Cerebellar cortex (tissue), 1 donor: ENCODE measurements at places on chromosomes 2 and 18.
A peak's percentile ranks its signal among the peaks of the same experiment; 100 is the strongest.

DNA sequence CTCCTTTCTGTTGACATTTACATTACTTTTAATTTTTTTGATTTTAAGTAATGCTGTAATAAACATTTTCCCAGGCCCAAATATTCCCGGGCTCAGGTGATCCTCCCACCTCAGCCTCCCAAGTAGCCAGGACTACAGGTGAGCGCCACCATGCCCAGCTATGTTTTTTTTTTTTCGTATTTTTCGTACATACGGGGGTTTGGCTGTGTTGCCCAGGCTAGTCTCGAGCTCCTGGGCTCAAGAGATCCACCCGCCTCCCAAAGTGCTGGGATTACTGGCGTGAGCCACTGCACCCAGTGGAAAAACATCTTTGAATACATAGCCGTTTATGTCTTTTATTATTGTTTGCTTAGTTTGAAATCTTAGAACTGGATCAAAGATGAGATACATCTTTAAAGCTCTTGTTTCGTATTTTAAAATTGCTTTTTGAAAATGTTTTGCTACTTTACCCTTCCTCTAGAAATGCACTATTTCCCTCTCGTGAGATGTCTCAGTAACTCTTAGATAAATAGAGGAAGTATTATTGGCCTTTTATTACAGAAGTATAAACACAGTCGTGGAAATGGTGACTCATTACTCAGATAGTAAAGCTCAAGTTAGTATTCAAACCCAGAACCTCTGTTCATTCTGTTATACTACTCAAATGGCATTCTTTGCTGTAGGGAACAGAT lies 2.4 kb downstream of the SMCHD1 start:
- DNase-seq: no peak

GRCh38 chr2:88606371-88607030 lies 20.8 kb downstream of the EIF2AK3 start:
- no peak for DNase-seq

- no peak for DNase-seq
Measured at GRCh38 chr2:102120261-102120660, 22.3 kb upstream of the IL1R1 start.

DNA sequence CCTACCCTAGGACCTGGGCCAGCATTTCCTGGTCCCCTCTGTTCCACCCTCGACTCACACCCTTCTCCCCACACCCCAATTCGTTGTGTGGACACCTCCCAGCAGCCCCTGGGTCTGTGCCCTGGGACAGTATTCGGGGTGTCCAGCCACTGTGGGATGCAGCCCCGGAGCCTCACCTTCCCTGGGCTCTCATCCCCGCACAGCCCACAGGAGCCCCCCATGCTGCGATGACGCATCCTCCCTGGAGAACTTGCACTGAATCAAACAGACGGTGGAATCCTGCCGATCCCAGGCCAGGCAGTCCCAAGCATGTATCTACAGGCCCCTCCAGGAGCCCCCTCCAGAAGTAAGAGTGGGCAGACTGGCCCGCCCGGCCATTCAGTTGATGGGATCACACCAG lies 9.7 kb downstream of the ITM2C start:
- no peak for DNase-seq

GRCh38 chr2:230930149-230930780 lies 5.2 kb upstream of the GPR55 start:
- DNase-seq: no peak

- peak; percentile 2 for DNase-seq
Measured at GRCh38 chr18:73774811-73775509, 372.7 kb downstream of the FBXO15 start.

DNA sequence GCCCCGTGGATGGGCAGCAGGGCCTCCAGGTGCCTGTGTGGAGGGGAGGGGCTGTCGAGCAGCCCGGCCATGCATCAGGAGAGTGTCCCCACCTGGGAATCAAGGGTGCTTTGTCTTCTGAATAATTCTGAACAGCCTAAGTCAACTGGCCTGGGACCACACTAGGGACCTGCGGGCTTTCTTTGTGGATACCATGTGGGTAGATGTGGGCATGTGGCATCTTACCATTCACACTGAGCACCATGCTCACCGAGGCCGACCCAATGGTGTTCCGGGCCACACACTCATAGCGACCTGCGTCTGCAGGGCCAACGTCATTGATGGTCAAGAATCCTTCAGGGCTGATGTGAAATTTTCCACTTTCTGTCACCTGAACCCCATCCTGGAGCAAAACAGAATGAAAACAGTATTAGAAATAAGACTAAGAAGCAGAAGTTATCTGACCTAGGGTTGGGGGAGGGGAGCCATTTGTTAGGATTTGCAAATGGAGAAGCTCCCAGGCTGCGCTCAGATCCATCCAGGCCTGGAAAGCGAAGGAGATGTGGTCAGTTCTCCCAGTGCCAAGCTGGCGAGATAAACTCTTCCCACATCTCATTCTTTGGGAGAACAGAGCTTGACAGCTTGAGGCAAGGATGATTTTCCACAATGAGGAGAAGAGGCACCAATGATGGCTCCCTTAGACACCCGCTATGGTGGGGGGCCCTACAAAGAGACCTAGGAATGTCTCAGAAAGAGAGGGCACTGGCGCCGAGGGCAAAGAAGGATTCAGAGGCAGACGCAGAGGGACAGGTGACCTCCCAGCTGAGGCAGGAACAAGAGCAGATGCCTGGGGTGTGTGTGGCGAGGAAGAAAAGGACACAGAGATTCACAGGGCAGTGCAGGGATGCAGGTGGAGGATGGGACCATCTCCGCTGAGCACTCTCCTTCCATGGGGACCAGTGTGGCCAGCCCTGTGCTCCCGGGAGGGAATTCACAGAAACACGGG lies 83.4 kb downstream of the PXDN start:
- no peak for DNase-seq

- peak; percentile 53 for DNase-seq
Measured at GRCh38 chr2:99857867-99858444, 284.4 kb downstream of the AFF3 start.

GRCh38 chr2:200479692-200480265 lies 30.1 kb downstream of the KCTD18 start:
- no peak for DNase-seq

DNA sequence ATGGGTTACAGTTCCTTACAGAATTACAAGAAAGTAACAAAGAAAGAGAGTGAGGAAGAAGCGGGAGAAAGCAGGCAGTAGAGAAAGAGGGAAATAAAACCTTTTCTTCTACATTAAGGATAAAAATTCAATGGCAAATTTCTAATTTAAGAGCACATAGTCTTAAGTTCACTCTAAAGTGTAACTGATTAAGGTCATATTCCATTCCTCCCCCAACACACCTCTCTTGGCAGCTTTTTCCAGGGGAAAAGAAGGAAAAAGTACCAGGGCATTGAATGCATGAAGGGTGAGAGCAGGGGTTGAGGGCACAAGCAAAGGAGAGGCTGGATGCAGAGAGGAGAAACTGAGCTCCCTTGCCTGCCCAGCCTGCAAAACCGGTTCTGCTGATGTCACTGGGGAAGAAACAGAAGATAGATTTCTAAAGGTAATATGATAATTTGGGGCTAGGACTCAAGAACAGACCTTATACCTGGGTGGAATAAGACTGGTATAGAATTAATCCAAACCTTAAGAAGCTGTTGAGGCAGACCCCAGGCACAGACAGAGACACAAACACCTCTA lies 4.6 kb downstream of the ACMSD start:
- DNase-seq: no peak

- DNase-seq: no peak
Measured at GRCh38 chr18:21184396-21184996, 57.5 kb upstream of the GREB1L start.

GRCh38 chr2:28165087-28165635 lies 227.5 kb upstream of the FOSL2 start:
- no peak for DNase-seq

GRCh38 chr2:231110551-231110950 lies 14.3 kb downstream of the HTR2B start:
- DNase-seq: no peak

GRCh38 chr18:7023581-7023980 lies 94.0 kb downstream of the LAMA1 start:
- no peak for DNase-seq

- peak; percentile 54 for DNase-seq
Measured at GRCh38 chr2:135709992-135710391, 31.7 kb upstream of the UBXN4 start.

- no peak for DNase-seq
Measured at GRCh38 chr18:56647951-56648893, 2.9 kb upstream of the WDR7 start.

DNA sequence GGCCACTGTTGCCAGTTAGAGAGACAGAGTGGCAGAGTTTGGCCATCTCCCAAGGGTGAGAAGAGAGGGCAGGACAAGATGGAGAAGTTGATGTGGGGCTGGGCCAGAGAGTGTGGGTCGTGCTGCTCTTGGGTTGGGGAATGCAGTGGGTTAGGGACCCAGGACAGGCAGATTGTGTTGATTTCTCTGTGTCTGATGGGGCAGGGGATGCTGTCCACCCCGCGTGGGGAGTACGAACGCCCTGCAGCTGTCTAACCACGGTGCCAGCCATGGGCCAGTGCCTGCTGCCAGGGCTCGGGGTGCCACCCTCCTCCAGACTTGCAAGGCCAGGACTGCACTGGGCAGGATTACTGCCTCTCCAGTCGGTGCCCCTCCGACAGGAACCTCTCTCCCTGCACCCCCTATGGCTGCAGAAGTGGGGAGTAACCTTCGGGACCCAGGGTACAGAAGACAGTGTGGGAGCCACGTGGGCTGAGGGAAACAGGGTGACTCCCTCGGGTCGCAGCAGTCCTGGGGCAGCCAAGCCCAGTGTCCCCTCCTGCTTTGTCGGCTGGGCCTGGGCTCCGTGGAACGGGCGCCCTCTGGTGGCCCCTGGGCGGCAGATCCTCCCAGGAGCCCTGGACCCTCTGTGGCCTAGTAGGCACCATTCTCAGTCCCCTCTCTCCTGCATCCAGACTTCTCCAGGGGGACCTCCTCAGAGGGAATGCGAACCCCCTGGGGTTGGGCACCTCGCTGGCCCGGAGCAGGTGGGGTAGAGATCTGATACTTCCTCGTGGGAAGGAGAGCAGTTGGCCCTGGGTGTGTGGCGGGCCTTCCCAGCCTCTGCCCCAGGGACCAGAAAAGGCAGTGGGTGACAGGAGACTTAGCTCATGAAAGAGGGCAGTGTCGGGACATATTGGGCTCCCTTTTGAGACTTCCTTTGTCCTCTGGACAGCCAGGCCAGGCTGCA lies 2.7 kb downstream of the GPC1 start:
- DNase-seq: peak; percentile 80

DNA sequence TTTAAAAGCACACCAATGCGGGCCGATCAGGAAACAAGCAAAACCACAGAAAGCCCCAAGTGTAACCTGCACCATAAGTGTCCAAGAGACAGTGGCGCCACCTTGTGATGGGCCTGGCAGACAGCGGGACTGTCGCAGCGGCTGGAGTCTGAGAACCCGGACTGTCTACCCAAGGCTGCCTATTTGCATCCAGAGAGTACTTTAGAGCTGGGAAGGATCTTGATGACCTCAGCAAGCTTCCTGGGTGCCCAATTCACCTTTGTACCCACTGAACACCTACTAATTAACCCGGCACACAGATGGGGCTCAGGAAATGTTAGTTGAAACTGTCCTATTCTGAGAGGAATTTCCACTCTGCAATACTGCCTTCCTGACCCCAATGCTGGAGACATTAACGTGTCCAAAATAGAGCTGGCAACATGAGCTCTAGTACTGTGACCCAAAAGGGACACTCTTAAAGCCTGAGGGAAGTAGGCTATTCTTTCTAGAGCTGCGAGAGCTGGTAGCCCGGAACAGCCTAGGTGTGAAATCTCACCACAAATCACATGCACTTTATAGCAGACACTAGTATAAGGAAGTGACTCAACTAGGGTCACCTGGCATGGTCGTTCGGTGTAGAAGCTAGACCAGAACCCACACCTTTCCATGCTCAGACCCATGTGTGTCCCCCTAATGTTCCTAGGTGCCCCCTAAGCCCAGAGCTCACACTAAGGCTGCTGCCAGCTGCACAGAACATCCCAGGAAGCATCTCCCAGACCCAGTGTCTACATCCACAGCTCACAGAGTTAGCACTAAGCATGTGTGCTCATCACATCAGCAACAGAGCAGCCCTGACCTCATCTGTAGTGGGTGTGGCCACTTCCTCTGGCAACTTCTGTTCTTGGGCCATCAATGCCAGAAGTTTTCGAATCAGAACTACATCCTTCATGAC lies 25.4 kb downstream of the POLR1A start:
- peak; percentile 80 for DNase-seq

DNA sequence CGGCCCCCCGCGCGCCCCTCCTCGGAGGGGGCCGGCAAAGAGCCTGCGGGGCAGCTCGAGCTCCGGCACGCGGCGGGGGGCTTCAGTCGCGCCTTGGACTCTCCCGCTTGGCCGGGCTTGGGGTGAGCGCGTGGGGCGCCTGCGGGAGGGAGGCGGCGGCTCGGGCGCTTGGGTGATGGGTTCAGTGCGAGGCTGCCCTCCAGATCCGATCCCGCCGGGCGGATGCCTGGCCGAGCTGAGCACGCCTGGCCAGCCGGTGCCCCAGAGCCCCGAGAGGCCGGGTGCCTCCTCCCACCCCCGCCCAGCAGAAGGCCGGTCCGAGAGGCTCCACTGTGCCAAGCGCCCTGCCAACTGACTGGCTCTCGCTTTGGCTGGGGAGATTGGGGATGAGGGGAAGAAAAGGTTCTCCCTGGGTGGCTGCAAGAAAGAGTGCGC lies 273 bp upstream of the NXPH2 start:
- DNase-seq: no peak

- DNase-seq: no peak
Measured at GRCh38 chr2:217691920-217692666, 310.7 kb downstream of the TNS1 start.

DNA sequence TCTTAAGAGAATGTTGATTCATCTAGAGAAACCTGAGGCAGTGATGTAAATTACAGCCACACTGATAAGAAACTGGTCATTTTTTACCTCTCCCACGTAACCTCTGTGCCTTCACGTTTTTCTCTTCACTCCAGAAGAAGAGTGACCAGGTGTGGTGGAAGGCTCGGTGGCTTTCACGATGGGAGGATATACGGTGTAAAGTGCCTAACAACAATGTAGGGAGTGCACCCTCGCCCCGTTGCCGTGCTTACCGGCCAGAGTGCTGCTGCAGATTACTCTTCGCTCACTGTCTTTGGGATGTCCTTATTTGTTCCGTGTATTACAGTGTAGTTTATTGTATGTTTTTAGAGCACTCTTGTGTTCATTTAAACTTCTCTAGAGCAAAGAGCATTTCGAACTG lies 46.5 kb downstream of the NCK2 start:
- DNase-seq: no peak

- DNase-seq: no peak
Measured at GRCh38 chr2:190696792-190697398, 48.0 kb downstream of the NAB1 start.

- DNase-seq: peak; percentile 60
Measured at GRCh38 chr2:43605079-43605655, 9.3 kb upstream of the THADA start.
